ENCODE measurements at places on chromosomes 7 and 10.

- no peak for DNase-seq
Observed at GRCh38 chr7:137017221-137017620, 148.8 kb downstream of the CHRM2 start.

- no peak for DNase-seq
Observed at GRCh38 chr10:94677691-94678090, 5.8 kb upstream of the CYP2C18 start.

DNA sequence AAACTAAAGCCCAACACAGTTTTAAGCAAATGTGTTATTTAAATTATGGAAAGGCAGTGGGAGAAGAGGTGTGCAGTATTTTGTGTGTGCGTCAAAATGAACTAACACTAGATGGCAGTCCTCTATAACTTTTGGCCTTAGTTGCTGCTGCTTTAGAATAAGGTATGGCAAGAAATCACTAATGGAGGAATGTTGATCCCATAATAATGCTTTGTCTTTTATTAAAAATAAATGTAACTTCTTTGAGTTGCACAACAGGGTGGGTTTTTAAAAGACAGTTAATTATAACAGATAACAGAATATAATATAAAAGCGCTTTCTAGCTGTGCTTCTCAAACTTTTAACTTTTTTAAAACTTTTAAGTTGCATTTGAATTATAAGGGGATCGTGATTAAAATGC lies 56.4 kb downstream of the BBS9 start:
- peak; percentile 56 for DNase-seq

DNA sequence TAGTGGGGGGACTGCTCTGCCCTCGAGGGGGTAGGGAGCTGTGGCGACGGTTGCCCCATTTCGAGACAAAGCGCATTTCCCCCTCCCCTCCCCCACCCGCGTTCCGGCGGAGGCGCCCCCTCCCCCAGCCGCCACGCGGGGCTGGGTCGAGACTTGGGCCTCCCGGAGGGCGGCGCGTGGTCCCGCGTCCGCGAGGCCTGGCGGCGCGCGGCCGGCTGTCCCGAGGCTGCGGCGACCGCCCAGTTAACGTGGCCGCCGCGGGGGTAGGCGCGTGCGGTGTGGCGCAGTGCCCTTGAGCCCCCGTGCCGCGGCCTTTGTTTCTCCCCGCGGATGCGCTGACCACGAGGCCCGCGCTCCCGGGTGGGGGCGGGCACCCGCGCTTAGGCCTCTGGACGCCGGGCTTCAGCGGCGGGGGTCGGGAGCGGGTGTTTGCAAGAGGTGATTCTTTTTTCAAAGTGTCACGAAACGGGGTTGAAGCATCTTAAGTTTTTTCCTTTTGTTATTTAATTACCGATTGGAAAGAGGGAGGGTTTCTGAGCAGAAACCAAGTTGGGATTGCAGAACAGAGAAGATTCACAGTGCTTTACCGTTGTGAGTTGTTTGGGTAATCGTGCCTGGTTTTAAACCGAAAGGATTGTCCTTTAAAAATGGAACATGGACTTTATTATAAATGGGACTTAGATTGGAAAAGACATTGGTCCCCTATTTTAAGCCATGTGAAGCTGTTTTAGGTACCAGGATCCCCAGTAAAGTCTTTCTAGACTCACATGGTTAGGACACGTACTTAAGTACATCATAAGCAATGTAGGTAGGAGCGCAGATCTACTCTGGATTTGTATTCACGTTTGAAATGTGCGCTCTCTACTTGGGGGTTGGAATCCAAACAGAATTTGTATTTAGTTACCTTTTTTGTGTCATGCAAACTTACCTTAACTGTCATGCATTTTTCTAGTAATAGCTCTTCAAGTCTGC lies 760 bp downstream of the CBX3 start:
- peak; percentile 56 for DNase-seq

GRCh38 chr10:128050936-128051335 lies 75.3 kb downstream of the MKI67 start:
- no peak for DNase-seq

GRCh38 chr10:80187465-80188409 lies 17.6 kb downstream of the ANXA11 start:
- DNase-seq: no peak

DNA sequence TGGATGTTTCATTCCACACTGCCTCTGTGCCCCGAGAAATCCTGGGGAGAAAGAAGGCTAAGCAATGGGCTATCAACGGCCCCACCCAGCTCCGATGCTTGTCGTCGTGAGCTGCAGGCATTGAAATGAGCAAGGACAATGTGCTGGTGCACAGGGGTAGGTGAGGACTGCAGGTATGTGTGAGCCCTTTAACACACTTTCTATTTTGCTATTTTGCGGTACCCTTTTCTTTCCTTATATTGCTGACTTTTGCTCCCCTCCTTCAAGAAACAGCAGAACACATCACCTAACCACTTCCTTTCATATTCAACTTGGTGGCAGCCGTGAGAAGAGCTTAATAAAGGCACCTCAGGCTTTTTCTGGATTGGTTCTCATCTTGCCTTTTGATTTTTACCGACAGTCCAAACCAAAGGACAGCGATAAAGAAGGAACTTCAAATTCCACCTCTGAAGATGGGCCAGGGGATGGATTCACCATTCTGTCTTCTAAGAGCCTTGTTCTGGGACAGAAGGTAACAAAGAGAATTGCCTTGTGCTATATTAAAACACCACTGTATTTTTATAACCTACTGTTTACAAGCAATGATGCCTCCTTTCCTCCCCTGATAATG lies 39.2 kb downstream of the AIFM2 start:
- DNase-seq: no peak

DNA sequence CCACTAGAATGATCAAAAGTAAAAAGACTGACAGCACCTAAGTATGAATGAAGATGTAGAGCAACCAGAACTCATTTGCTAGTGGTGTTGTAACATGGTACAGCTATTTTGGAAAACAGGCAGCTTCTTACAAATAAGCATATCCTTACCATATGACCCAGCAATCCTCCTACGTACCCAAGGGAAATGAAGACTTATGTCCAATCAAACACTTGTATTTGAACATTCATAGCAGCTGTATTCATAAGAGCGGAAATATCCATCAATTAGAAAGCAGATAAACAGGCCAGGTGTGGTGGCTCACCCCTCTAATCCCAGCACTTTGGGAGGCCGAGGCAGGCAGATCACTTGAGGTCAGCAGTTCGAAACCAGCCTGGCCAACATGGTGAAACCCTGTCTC lies 53.0 kb downstream of the KLRG2 start:
- DNase-seq: no peak

GRCh38 chr10:31770307-31770902 lies 158.2 kb downstream of the ARHGAP12 start:
- DNase-seq: no peak

- DNase-seq: no peak
Observed at GRCh38 chr7:110987127-110987693, 103.7 kb upstream of the LRRN3 start.

GRCh38 chr7:36607721-36608095 lies 116.6 kb downstream of the AOAH start:
- no peak for DNase-seq

DNA sequence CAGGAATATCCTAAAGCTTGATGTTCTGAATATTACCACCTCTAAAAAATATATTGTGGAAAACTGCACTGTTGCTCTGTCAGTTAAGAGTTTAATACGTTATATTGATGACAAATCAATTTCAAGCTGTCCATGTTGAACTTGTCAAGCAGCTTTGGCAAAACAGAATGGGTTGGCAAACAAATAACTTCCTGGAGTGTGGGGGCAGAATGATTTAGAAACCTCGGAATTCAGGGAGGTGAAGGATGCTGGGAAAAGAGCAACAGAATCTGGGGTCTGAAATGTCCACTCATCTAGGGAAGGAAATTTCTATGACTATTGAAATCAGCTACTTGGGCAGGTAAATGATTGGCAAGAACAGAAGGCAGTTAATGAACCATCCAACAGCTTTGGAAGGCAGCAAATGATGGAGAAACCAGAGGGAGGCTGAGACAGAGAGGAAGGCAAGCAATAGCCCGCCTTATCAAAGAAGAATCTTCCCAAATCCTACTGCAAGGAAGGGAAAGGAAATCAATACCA lies 95.1 kb upstream of the PALS2 start:
- no peak for DNase-seq

DNA sequence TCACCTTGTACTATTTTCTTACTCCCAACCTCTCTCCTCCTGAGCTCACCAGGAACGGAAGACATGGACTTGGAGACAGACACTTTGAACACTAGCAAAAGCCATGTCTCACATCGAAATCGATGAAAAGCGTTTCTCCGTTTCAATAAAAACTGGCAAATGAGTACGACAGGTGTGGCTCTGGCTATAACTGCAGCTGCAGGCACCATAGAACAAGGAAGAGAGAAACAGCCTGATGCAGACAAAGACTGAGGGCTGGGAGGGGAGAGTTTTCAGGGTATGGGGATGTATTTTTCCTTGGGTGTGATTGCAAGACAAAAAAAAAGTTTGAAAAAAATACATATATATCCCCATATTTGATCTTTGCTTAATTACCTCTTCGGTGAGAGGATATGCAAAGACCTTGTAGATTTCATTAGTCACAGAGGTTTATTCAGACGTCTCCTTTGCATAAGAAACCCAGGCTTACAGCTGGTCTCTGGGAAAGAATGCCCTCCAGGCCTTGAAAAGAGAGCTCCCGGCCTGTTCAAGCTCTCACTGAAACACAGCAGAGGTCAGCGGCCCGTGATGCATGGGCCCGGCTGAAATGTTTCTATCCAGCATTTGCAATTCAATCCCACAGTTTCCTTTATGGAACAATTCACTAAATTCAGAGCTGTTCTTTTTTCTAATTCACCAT lies 63.1 kb downstream of the TLL2 start:
- DNase-seq: peak; percentile 88

DNA sequence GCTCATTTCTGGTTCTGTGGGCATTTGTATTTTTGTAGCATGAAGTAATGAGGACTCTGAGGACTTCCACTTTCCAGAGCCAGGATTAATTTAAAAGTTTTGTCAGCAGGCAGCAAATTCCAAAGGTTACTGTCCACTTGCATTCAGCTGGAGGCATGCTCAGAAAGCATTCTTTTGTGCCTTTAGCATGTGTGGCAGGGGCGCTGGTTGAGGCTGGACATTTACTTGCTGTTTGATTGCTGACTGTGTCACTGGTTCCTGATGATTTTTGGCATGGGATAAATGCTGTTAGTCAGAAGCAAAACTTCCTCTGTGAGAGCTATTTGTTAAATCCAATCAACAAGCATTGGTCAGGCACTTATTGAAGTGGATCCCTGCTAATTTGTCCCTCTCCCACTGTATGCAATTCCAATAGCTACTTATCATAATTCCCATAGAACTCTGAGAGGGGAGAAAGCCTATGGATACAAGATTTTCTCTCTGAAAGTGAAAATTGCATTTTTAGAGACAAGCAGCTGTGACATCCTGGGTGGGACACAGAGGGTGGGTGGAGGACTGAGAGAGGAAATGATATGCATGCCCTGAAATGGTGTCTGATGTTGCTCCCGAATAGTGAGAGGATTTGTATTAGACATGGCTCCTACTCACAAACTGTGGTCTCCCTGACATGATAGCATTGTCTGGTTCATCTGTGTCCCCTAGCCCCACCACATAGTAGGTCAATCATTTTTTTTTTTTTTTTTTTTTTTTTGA lies 161.2 kb upstream of the WDR11 start:
- DNase-seq: no peak

- DNase-seq: no peak
Observed at GRCh38 chr10:75292794-75293445, 57.2 kb upstream of the COMTD1 start.

GRCh38 chr7:50284296-50284695 lies 20.2 kb upstream of the IKZF1 start:
- no peak for DNase-seq
